A549 treated with RU486 at 1 μM for 4 hours (cell line): ENCODE measurements at places on chromosomes 1 and 21. TPM values are rescaled to one million over a fixed set of nuclear protein-coding genes. Genes with fewer than 3 reads are reported as not detected.

The SPRR5 gene
- not detected in 5 replicates for total RNA-seq

The RPTN gene
- total RNA-seq, result not detected in 5 replicates

The KRTAP21-2 gene
- total RNA-seq, result not detected in 5 replicates

The GBP1 gene
- 0.08 to 0.34 TPM (median 0.12 TPM) in 4 of 5 replicates, not detected in the other for total RNA-seq

The TMEM69 gene
- 16.2 to 24.0 TPM (median 20.1 TPM) in 5 replicates for total RNA-seq

The PSRC1 gene
- 17.3 to 26.9 TPM (median 24.6 TPM) in 5 replicates for total RNA-seq

The ELOA gene
- total RNA-seq, result 25.9 to 33.7 TPM (median 26.9 TPM) in 5 replicates

The CD1B gene
- total RNA-seq, result not detected in 5 replicates

The ELAVL4 gene
- total RNA-seq, result not detected in 5 replicates

The MFAP2 gene
- 0.21 to 0.53 TPM (median 0.45 TPM) in 4 of 5 replicates, not detected in the other for total RNA-seq

The LCE3E gene
- 0.30 TPM in 1 of 5 replicates, not detected in the others for total RNA-seq
